D721Med (cell line): ENCODE measurements at places on chromosomes 6 and 20.

GRCh38 chr6:154632119-154632518 lies 101.1 kb upstream of the SCAF8 start:
- no peak for DNase-seq

DNA sequence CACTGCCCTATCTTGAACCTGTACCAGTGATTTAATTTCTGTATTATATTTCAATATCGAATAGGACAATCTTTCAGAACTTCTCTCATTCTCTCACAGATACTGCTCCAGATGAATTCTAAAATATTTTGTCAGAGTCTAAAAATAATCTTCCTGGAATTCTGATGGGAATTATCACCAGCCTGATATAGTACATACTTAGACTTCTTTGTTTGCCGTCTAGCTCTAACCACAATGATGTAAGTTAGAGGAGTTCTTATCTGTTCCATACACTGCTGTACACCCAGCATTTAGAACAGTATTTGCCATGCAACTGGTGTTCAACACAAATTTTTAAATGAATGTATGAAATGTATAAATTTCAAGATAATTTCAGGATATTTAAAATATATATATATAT lies 1.3 kb upstream of the HUS1B start:
- DNase-seq = no peak

GRCh38 chr6:66065313-66065712 lies 358.3 kb upstream of the EYS start:
- DNase-seq = no peak

GRCh38 chr6:27066381-27066780 lies 181.1 kb upstream of the PRSS16 start:
- DNase-seq = no peak

- no peak for DNase-seq
These were observed 20.2 kb downstream of the SHLD1 start for GRCh38 chr20:5770231-5770986.

- no peak for DNase-seq
These were observed 7.0 kb upstream of the RNF217 start for GRCh38 chr6:124955108-124955856.

GRCh38 chr6:72654071-72654621 lies 32.3 kb downstream of the KCNQ5 start:
- no peak for DNase-seq

DNA sequence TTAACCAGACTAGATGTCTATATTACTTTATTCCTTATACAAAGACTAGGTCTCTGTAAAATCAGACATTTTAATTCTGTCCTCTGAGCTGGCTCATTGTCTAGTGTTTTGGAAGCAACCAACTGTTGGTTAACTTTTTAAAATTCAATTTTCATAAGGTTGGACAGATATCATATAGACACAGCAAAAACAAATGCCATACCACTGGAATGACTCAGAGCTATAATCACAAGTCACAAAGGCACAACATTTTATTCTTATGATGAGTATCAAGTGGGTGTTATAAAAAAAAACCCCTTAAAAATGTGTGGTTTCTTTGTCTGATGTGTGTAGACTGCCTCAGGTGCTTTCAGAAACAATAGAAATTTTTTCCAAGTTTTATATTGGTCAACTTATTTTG lies 296.2 kb upstream of the MARCKS start:
- no peak for DNase-seq

GRCh38 chr6:156779206-156780094 lies 2.3 kb downstream of the ARID1B start:
- DNase-seq = no peak

DNA sequence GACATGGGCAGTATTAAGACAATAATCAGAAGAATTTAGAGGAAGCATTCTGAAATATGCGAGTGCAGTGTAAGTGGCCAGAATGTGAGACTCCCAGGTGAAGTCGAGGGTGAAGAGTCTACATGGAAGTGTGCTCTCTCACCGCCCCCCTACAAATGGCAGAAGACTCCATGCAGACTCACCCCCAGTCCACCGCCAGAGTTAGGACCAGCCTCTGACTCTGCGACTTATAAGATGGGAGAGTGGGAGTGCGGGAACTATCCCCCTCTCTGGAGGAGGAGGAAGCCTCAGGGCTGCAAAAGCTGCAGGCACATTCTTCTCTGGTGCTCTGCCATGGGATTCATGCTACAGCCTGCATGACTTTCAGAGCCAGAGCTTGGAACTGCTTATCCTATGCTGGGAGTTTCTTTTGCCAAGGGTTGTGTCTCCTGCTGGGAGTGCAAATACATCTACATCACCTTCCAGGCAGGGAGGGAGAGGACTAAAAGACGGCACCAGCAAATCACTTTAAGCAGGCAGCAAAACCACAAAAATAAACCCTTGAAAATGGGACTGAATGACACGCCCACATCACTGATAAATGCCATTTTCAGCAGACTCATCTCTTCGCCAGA lies 206.7 kb upstream of the SULF2 start:
- DNase-seq = no peak

GRCh38 chr6:126698732-126699240 lies 358.9 kb downstream of the CENPW start:
- no peak for DNase-seq

GRCh38 chr6:28634761-28635546 lies 109.3 kb downstream of the GPX5 start:
- DNase-seq = no peak

- no peak for DNase-seq
These were observed 75.0 kb downstream of the SYCP2L start for GRCh38 chr6:10961837-10962236.

GRCh38 chr6:49918787-49919186 lies 45.2 kb downstream of the DEFB114 start:
- DNase-seq = no peak

GRCh38 chr6:3768502-3768901 lies 17.0 kb upstream of the PXDC1 start:
- no peak for DNase-seq

DNA sequence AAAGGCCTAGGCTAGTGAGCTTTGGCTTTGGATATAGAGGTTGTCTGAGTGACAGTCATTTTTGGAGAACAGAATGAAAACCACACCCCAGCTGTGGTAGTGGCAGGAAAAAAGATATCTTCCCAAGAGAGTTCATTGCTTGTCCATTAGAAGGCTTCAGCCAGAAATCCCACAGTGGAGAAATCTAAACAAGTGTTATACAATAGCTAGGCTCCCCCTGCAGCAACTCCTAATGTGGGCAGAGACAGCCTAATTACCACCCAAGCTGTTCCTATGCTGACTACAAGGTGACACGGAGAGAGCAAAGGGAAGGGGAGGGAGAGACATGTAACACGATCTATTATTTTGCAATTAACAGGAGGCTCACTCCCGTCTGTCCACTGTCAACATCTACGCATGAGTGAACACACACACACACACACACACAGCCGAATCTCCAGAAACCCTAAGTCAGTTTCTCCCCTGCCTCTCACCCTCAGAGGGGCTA lies 147.5 kb upstream of the TCF21 start:
- no peak for DNase-seq

DNA sequence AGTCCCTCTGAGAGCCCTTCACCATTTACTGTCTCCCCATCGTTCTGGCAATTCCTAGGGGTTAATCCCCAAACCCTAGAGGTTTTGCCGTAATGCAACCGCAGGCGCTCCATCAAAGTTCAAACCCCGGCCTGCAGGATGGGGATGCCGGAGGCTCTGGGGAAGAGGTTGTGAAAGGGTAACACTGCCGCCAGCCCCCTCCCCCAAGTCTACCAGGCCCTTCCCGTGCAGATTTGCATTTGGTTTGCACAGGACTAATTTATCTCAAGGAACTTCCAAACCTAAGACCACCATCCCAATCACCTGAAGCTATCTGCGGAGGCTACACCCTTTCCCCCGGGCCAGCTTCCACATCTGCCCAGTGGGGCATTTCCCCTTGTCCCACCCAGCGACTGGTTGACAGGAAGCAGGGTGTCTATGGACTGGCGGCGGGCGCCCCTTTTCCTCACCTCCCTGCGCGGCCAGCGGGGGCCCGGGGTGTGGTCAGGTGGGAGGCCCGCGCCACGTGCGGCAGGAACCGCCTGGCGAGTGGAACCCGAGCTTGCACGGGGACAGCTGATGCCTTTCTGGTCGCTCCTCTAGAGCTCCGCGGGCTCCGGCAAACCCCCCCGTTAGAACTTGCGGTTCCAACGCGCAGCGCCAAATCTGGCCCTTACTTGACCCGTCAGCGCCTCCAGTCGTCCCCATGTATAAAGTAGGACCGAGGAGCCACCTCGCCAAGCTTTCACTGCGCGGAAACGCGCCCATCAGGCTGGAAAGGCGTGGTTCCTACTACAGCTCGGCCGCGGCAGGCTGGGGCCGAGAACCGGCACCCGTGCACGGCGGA lies 9.4 kb upstream of the SLC4A11 start:
- no peak for DNase-seq

GRCh38 chr6:161405418-161405817 lies 131.6 kb upstream of the AGPAT4 start:
- no peak for DNase-seq

GRCh38 chr6:161056451-161056850 lies 64.9 kb downstream of the MAP3K4 start:
- DNase-seq = no peak

- no peak for DNase-seq
These were observed 67.8 kb upstream of the ADGRF4 start for GRCh38 chr6:47630587-47630986.

DNA sequence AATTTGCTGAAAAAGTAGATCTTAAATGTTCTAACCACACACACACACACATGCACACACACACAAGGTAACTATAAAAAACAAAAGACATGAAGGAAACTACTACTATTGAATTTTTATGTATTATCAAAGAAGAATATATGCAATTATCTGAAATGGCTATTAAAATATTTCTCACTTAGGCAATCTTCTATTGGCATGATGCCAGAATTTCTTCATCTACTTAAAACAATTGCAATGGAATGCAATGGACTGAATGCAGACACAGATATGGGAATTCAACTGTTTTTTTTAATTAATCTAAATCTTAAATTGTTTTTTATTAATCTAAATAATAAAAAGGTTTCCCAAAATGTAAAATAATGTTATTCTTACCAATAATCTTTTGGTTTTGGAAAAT lies 152.6 kb upstream of the SMLR1 start:
- no peak for DNase-seq

GRCh38 chr6:116088946-116089345 lies 11.7 kb upstream of the NT5DC1 start:
- no peak for DNase-seq

- DNase-seq = no peak
These were observed 292.5 kb upstream of the STXBP5 start for GRCh38 chr6:146911635-146912215.

GRCh38 chr6:29567991-29568390 lies 8.5 kb upstream of the UBD start:
- no peak for DNase-seq

DNA sequence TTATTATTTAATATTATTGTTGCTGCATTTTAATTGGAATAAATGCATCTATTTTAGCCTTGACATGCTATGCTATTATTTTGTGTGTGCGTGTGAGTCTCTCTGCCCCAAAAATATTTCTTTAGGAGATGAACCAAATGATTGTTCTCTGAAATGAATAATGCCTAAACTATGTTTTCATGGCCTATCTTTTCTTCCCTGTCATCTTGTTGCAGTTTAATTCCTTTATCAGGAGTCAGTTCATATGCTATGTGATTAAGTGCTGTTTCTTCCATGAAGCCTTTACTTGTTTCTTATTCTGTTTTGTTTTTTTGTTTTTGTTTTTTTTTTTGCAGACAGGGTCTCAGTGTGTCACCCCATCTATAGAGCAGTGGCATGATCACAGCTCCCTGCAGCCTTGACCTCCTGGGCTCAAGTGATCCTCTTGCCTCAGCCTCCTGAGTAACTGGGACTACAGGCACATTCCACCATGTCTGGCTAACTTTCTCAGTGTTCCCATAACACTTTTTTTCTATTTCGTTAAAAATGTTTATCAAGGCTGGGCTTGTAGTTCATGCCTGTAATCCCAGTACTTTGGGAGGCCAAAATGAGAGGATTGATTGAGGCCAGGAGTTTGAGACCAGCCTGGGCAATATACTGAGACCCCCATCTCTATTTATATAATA lies 25.7 kb downstream of the TPX2 start:
- DNase-seq = no peak

DNA sequence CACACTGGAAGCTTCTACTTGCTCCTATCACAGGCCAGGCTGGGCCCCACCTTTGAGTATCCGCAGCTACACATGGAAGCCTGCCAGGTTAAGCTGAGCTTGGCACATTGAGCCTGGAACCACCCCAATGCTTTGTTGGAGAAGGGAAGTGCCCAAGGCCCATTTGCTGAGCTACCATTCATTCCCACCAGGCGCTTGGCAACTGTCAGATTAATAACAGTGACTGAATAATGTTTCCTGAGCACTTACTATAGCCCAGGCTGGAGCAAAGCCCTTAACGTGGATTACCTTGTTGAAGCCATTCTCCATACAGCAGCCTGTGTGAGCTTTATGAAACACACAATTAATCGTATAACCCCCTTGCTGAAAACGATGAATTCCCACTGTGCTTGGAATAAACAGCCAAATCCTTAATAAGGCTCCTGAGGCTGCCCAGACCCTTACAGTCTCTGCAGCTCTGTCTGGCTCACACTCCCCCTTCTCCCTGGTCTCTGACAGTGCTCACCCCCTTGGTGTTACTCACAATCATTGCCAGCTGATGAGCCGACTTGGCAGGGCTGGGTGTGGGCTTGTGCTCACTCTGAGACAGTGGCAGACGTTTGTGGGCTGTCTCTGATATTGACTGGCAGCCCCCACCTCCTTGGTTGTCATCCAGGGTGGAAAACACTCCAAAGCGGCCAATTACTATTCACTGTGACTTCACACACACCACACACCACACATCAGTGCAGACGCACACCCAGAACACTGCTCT lies 357.1 kb downstream of the MAFB start:
- DNase-seq = no peak

DNA sequence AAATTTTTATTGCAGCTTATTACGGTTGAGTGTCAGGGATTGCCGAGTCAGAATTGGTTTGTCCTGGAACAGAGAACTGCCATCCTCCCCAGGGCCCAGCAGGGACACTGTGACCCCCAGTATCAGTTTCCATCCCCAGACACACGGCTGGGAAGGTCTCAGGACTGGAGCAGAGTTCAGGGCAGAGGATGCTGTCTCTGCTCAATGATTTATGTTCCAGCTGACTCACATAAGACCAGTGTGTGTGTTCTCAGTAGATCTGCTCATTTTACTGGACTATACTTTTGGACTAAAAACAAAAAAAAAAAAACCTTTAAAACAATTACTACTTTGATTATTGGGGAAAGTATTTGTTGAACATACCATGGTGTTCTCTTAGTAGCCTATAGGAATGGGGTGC lies 44.2 kb downstream of the FNDC1 start:
- no peak for DNase-seq
